ENCODE measurements at places on chromosomes 5 and 9.

DNA sequence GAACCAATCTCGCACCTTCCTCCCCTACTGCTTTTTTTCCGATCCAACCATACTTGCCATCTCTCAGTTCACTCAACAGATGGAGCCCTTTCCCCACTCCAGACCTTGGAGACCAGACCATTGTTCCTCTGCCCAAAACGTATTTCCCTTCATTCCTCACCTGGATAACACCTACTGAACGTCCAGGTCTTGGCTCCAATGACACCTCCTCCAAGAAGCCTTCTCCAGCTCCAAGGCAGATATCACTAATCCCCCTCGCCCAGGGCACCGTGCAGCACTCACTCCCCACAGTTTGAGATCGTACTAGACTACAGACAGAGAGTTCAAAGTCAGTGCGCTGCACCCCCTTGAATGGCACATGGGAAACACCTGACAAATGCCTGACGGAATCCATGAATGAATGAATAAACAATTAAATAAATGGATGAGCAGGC, 47.1 kb upstream of the AKNA start:
- no peak for DNase-seq

DNA sequence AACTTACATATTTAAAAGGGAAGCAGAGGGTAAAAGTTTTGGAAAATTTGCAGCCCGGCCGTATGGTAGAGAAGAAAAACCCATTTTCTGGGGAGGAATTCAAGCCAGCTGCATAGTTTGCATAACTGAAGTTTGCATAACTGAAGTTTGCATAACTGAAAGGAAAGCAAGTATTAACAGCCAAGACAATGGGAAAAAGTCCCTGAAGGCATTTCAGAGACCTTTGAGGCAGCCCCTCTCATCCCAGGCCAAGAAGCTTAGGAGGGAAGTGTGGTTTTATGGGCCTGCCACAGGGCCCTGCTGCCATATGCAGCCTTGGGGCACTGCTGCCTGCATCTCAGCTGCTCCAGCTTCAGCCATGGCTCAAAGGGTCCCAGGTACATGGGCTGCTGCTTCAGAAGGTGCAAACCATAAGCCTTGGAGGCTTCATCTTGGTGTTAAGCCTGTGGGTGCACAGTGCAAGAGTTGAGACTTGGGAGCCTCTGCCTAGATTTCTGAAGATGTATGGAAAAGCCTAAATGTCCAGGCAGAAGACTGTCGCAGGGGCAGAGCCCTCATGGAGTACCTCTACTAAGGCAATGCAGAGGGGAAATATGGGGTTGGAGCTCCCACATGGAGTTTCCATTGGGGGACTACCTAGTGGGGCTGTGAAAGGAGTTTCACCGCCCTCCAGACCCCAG, 36.9 kb upstream of the CXCL14 start:
- DNase-seq = no peak

- DNase-seq = no peak
Measured at GRCh38 chr9:34574571-34574970, 15.0 kb downstream of the CNTFR start.

DNA sequence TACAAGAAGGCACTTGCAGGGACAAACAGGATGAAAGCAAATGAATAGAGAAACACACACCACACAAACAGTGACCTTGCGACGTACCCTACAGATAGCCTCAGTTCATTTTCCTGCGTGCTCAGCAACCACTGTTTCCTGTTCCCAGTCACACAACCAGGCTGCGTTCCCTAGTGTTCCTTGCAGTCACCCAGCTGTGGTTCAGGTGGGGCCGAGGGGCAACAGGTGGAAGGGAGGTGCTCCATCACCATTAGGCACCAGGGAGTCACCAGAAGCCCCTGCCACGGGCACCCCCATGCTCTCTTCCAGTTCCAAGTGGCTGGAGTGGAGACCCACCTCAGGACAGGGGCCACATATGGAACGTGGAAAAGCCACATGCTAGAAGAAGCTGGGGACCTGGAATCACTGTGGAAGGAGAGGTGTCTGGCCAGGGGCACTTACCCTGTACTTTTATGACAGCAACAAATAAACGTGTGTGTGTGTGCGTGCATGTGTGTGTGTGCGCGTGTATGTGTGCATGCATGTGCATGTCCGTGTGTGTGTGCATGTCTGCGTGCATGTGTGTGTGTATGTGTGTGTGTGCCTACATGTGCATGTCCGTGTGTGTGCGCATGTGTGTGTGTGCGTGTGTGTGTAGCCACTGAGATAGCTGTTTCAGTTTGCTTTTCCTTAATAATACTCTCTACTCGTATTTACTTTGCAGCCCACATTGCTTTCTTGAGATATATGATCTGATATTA, 18.8 kb upstream of the FCN2 start:
- DNase-seq = no peak

DNA sequence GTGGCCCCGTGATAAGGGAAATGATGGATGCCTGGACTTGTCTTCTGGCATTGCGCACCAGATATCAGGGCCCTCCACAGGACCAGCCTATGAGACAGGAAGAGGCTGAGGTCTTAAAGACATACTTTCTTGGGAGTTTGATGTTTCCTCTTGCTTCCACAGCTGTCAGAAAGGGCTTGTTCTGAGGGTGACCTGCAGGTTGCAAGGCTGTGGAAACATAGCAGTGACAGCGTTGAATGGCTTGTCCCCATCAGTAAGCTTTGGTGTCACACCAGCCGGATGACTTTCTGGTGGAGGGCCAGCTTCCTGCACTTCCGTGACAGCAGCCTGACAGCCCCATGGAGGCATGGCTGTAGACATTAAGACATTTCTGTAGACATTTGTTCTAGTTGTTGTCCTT, 143.2 kb downstream of the C9orf152 start:
- no peak for DNase-seq

DNA sequence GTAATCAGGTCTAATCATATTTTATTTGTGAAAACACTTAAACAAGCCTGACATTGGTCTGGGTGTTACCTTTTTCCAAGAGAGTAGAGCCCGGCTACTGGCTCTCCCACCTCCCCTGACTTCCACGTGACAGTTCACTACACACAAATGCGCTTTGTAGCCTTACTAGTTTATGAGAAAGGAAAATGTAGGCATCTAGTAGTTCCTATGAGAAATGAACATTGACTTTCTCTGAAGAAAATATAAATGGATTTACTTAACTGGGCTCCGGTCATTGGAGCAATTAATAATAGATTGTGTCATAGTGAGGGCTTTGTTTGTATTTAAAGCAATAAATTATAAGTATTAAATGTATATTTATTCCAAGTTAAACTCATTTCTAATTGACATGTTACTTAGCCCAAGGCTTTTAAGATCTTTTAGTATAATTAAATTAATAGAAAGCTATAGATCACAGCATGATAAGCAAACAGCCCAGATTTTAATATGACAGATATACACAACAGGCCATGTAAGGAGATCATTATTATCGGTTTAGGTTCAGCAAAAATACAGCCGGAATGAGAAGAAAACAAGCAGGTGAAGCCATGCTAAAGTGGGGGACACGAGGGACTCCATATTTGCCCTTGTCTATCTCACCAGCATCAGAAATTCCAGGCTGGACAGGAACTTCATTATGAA, 756.5 kb upstream of the ADAMTS16 start:
- DNase-seq = no peak

DNA sequence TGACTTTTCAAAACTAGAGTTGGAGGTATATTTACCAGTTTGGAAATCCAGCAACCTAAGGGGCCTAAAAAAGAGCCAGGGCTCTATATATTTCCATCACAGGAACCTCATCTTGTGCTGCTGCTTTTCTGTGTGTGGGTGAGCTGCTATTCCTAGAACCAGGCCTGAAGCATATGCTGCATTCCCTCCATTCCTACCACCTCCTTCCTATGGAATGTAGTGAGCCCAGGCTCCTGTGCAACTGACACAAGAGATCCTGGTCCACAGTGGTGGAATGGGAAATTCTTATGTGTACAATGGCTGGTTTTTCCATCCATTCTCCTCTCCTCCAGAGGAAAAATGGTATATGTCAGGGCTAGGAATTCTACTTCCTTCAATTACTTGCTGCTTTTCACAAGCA, 39.1 kb downstream of the SPEF2 start:
- no peak for DNase-seq

- DNase-seq = no peak
Measured at GRCh38 chr9:120853198-120853597, 10.5 kb upstream of the PSMD5 start.

DNA sequence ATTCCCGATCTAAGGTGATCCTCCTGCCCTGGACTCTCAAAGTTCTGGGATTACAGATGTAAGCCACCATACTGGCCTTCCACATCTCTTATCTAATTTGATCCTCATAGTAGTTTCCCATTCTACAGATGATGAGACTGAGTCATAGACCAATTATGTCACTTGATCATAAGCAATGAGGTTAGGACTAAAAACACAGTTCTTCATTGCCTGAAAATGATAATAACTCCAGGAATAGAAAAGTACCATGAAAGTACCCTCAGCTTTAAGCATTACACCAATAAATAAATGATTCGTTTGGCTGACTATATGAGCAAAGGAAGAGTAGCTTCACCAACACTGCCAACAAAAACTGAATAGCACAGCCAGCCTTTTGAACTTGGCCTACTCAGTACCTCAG, 389.5 kb downstream of the ACTL7B start:
- DNase-seq = no peak

GRCh38 chr5:112586596-112587062, 151.1 kb upstream of the APC start:
- DNase-seq = no peak

GRCh38 chr9:682633-683508, 158.6 kb upstream of the DMRT1 start:
- DNase-seq = no peak

DNA sequence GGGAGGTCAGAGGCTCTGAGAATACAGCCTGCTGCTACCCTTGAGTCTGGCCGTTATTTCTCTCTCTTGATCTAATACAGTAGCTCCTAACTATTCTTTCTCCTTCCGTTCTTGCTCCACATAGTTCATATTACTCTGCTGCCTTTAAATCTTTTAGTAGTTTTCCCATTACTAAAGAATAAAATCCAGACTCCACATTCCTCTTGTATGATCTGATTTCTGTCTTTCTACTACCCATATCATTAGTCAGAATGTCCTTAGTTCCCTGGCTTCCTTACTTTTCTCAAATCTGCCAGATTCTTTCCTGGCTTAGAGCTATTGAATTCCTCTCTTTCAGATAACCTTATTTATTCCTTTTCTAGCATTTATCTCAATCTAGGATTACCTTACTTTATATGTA, 40.0 kb downstream of the MARCHF6 start:
- DNase-seq = no peak

GRCh38 chr5:54792611-54793404, 192.6 kb downstream of the ESM1 start:
- DNase-seq = no peak

DNA sequence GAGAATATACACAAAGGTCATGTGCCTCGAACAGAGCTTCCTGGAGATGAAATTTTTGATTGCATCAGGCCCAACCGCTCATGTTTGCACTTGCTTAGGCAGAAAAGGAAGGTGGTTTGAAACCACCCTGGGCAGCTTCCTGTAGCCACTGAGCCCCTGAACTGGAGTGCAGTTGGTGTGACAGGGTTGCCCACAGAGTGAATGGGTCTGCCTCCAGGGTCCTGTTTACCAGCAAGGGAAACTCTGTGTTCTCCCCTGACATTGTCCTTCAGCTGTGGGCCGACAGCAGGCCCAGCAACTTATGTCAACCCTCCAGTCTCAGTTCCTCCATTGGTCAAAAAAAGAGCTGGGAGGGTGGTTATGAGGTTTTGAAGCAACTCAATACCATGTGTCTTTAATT, 289.6 kb downstream of the KIF4B start:
- DNase-seq = no peak

GRCh38 chr5:116137544-116138378, 52.9 kb downstream of the COMMD10 start:
- DNase-seq = no peak

DNA sequence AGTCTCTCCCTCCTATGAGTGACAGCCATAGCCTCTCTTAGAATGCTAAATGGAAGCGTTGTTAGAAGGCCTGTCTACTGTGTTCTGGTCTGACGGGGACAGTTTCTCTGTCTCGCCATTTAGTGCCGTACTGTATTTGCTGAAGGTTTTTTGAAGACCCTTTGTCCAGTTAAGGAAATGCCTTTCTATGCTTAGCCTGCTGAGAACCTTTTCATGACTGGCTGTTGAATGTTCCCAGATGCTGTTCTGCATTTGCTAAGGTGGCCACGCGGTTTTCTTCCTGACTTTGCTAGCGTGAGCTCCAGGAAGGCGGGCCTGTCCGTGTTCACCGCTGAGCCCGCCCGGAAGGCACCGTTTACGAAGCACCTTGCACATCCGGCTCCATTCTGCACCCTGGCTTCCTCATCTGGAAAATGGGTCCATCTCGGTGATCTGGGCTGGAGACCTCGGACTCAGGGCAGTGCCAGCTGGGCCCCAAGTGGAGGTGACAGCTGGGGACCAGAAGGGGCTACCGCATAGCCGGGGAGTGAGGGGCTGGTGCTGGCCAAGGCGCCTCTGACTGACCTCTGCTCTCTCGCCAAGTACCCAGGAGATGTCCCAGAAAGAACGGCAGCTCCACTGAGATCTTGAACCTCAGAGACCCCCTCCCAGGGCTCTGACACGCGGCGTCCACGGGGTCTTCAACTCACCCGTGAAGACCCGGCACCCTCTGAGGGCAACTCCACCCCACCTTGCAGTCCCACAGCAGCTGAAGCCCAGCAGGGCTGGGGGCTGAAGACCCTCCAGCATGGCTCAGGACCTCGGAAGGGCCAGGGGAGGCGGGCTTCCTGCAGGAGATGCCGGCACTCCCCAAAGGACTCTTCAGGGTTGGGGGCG, 52.5 kb upstream of the NKD2 start:
- DNase-seq = peak; percentile 42

GRCh38 chr5:145942201-145942600, 5.8 kb downstream of the SH3RF2 start:
- no peak for DNase-seq

DNA sequence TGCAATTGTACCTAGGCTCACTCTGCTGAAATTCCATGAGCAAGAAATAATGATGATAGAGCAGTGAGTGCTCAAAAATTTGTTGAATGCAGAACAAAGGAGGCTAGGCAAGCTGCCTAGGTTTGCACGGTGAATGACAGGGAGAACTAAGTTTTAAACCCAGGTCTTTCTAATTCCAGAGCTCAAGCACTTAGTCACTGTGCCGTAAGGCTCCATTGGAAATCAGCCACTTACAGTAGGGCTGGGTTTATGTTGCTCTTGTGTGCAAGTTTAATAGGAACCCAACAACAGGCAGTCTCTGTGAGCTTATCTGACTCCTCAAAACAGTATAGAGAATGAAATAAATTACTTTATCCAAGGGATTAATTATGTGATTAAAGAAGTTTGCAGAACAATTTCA, 147.0 kb downstream of the CSNK1G3 start:
- DNase-seq = no peak

GRCh38 chr5:138573949-138574670, 1.1 kb downstream of the HSPA9 start:
- DNase-seq = no peak

DNA sequence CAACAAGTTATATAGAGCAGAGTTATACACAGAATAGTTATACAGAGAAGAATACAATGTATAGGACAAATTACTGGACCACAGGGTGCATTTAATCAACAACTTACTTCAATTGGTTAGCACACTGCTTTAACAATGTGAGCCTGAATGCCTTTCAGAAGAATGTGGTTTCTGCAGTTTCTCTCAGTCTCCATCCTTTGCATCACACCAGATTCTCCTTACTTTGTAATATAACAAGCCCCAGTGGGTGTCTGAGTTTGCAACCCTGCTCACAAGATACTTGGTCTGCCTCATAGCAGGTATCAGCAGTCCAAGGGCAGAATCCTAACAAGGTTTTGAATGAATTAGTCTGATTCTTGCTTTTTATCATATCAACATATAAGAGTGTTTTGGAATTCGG, 114.6 kb downstream of the GABRB2 start:
- DNase-seq = no peak

All from ecto neural progenitor cell (in vitro differentiated cells).